ENCODE measurements at places on chromosomes 6 and 20. TPM values are rescaled to one million over a fixed set of nuclear protein-coding genes. Genes with fewer than 3 reads are reported as not detected.

Gene HCK
- not detected for total RNA-seq

Gene SLC17A3
- total RNA-seq = not detected

Gene HACE1
- 11.0 TPM for total RNA-seq

Gene FHL5
- total RNA-seq = 0.18 TPM
